ENCODE measurements at places on chromosomes 1 and 21.
A peak's percentile ranks its signal among the peaks of the same experiment; 100 is the strongest.

GRCh38 chr1:17027403-17027802 is 15.7 kb upstream of the ATP13A2 start:
- no peak for DNase-seq

GRCh38 chr1:247077213-247077612 is 1.4 kb downstream of the ZNF670 start:
- DNase-seq, result no peak

DNA sequence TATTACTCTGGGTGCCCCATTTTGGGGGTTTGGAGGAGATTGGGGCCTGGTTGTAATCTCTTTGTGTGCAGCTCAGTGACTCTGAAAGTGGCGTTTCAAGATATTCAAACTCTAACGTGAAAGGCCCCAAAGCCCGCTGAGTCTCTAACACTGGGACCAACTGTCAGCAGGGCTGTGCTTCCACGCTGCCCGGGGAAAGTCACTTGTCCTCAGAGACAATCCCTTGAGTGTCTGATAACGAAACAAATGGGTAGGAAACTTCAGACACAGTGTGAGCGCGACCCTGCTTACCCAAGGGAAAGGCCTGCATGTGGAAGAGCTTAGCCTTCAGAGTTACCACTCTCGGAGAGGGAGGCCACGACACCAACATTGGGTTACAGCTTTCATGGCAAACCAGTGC is 837 bp downstream of the UBASH3A start:
- DNase-seq, result no peak

- no peak for DNase-seq
Observed at GRCh38 chr1:31238986-31239613, 587 bp downstream of the NKAIN1 start.

GRCh38 chr1:177793900-177794299 is 176.0 kb downstream of the SEC16B start:
- no peak for DNase-seq

DNA sequence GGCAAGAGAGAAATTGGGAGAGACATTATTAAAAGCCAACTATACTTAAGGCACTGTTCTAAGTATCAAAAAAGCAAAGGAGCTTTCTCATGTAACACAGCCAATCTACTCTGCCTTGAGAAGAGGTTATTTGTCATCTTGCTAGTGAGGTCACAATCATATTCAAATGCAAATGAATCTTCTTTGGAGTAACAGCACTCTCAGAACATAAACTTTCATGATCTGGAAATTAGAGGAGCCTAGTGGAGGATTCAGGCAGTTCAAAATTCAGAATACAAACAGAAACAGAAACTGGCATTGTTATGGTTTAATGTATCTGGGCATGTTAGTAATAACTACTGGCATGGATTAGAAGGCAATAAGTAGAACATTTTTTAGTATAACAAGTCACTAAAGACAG is 57.4 kb downstream of the ARID4B start:
- DNase-seq, result no peak

GRCh38 chr21:21373969-21374368 is 375.8 kb downstream of the NCAM2 start:
- DNase-seq, result no peak

DNA sequence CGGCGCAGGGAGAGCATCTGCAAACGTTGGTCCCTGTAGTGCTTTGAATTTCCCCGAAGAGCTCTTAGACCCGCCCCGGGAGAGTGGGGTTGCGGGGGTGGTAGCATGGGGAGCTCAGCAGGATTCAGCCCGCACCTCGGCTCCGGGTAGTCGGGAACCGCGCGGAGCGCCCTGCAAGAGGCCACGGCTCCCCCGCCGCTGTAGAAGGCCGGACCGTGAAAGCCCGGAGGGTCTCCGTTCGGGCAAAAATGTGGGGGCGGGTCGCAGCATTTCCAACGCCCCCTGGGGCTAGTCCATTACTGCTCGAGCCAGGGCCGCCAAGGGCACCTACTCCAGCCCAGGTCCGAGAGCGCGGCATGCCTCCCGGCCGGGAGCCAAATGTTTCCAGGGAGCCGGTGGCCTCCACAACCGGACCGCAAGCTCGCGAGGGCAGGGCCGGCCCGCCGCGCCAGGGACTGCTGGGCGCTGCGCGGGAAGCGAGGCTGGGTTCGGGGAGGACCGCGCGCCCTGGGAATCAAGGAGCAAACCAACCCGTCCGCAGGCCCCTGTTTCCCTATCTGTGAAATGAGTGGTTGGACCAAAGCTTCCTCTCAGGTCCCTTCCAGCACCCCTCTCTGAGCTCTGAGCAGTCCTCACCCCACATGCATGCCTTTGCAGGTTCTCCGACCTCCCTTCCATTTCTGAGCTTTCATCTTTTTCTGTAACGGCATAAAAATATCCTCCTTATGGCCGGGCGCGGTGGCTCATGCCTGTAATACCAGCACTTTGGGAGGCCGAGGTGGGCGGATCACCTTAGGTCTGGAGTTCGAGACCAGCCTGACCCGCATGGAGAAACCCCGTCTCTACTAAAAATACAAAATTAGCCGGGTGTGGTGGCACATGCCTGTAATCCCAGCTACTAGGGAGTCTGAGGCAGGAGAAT is 775 bp upstream of the TMEM63A start:
- DNase-seq, result peak; percentile 68

DNA sequence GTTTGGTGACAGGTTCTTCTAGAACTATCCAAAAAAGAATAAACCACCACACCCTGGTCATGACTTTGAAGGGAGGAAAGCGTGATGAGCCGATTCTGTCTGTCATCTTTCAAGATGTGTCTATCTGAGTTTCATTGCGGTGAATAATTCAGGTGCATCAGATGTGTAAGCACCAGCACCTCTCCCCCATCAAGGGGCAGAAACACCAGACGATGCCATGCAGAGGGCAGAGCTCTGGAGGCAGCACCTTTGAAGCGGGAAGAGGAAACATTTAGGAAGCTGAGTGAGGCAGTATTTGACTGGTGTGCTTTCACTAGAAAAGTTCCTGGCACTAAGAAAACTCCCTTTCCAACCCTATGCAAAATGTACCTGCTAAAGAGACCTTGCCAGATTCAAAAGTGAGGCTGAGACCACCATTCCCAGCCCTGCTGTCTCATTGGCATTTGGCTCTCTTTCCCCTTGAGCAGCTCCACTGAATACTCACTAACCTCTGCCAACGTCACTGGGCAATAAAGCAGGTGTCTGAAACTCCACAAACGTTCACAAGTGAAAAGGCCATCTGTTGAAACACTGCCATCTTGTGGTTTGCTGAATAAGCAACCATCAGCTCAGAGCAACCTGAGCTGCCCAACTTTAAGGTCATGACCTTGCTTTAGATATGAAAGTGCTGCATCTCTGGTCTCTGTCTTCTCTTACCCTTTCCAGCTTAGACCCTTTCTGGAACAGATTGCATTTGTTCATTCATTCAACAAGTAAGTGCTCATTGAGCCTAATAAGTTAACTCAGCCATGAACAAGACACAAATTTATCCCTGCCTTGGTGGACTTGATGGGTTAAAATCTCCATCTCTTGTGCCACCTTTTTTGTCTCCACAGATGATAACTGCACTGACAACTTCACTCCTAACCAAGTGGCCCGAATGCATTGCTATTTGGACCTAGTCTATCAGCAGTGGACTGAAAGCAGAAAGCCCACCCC is 228.6 kb downstream of the PAPPA2 start:
- DNase-seq, result no peak

- DNase-seq, result no peak
Observed at GRCh38 chr21:42002421-42002958, 7.7 kb downstream of the ZBTB21 start.

- DNase-seq, result no peak
Observed at GRCh38 chr1:36890776-36891175, 143.5 kb downstream of the GRIK3 start.

- DNase-seq, result no peak
Observed at GRCh38 chr1:168104535-168104934, 32.2 kb downstream of the GPR161 start.

GRCh38 chr1:31259746-31260145 is 20.1 kb upstream of the NKAIN1 start:
- DNase-seq, result no peak

GRCh38 chr21:14763695-14764064 is 217.6 kb upstream of the SAMSN1 start:
- DNase-seq, result no peak
